ENCODE measurements at places on chromosomes 11 and 22.

GRCh38 chr11:37468344-37468743, 870.3 kb upstream of the RAG2 start:
- no peak for DNase-seq

GRCh38 chr11:116263019-116263418, 509.8 kb downstream of the BUD13 start:
- no peak for DNase-seq

- no peak for DNase-seq
These were observed 84.0 kb upstream of the AKIP1 start for GRCh38 chr11:8826901-8827560.

DNA sequence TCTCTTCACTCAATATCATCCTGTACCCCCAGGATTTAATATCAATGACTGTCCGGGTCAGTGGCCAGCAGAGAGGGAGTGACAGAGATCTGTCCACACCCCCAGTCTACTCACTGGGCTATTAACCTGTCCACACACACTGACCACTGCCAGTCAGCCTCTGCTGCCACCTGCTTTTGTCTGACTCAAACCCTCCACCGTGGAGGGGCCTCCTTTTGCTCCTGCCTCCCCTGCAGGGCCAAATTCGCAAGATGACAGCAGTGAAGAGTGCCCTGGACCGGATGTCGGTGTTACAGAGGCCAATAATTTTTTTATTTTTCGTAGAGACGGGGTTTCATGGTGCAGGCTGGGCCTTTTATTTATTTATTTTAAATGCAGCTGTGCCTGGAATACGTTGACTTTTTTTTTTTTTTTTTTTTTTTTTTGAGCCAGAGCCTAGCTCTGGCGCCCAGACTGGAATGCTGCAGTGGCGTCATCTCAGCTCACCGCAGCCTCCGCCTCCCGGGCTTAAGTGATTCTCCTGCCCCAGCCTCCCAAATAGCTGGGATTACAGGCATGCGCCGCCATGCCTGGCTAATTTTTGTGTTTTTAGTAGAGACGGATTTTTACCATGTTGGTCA, 5.1 kb downstream of the PDXP start:
- DNase-seq: no peak

DNA sequence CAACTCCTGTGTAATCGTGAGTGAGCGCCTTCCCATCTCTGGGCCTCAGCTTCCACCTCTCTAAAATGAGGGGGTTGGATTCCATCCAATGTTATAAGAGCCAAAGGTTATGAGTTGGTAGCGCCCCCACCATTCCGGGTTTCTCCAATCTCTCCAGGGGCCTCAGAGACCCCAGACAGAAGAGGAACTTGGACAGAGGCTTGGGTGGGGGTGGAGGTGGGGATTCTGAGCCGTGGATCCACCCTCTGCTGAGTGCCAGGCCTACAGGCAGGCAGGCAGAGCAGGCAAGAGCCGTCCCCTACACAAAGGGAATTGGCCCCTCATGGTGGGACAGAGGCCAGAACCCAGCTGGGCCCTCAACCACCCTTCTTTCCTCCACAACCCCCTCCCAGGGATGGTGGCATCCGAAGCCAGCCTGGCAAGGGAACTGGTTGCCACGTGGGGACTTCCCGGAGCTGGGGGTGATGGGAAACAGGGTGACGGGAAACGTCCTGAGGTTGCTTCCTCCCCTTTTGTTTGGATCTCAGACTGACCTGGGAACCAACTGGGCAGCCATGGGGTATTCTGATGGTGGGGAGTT, 31.8 kb downstream of the TXN2 start:
- no peak for DNase-seq

DNA sequence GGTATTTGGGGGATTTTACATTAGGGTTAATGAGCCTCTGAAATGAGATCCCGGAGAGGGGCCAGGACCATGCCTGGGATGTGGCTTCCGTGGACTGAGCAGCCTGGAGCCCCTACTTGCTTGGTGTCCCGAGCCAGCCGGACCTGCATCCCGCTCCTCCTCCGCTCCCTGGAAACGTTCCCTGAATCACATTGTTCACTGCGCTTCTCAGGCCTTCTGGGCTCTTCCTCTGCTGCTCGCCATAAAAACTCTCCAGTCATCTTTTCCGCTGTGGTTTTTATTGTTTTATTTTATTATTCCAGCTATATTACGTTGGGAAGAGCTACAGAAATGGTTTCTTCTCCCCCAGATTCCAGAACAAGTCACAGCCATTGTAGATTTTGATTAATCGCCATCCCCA, 13.3 kb upstream of the KCNQ1OT1 start:
- DNase-seq: no peak

GRCh38 chr11:65132988-65133700, 1.2 kb downstream of the SYVN1 start:
- peak; percentile 40 for DNase-seq

- no peak for DNase-seq
These were observed at the start of gene LRRC75B for GRCh38 chr22:24592851-24593558. Gene LRRC75B (minus strand): TSS chr22:24593073. CDS start chr22:24593039, 34 bp downstream.

GRCh38 chr22:30104501-30105156, 24.4 kb downstream of the HORMAD2 start:
- DNase-seq: no peak

DNA sequence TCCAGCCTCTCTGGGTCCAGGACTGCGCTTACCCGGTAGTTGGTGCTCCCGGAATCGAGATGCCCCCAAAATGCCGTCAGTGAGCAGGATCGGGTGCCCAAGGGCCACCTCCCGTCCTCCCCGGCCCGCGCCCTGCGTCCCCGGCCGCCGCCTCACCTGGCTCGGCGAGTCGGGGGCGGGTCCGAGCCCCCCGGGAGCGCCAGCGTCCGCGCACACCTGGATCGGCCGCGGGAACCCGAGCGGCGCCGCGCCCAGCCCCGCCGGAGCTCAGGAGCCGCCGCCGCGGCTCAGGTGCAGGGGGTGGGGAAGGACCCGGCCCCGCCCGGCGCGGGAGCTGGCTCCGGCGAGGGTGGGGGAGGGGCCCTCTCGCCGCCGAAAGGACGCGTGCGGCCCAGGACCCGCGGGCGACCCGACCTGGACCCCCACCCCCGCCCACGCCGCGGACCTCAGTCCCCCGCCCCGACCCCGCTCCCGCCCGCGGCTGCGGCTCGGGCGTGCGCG, at the start of gene SHANK2:
SHANK2 (minus strand) TSS at position 309 of the 501 bp plus-strand sequence. CDS start 105,251 bp downstream, outside the sequence.
- DNase-seq: no peak

DNA sequence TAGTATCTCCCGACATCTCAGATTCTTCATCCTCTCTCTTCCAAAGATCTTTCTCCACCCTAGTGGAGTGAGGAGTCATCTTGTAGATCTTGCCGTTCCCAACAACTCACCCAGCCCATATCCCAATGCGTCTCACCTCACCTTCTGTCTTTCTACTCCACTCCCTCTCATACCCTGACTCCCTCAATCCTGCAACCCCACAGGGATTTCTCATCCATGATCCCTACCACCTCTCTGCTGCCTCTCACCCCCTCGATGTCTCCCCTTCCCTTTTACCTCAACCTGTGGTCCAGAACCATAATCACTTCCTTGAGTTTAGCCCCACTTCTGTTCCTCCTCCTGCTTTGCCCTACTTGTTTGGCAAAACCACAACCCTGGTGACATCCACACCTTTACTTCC, 41.7 kb downstream of the OTOG start:
- no peak for DNase-seq

DNA sequence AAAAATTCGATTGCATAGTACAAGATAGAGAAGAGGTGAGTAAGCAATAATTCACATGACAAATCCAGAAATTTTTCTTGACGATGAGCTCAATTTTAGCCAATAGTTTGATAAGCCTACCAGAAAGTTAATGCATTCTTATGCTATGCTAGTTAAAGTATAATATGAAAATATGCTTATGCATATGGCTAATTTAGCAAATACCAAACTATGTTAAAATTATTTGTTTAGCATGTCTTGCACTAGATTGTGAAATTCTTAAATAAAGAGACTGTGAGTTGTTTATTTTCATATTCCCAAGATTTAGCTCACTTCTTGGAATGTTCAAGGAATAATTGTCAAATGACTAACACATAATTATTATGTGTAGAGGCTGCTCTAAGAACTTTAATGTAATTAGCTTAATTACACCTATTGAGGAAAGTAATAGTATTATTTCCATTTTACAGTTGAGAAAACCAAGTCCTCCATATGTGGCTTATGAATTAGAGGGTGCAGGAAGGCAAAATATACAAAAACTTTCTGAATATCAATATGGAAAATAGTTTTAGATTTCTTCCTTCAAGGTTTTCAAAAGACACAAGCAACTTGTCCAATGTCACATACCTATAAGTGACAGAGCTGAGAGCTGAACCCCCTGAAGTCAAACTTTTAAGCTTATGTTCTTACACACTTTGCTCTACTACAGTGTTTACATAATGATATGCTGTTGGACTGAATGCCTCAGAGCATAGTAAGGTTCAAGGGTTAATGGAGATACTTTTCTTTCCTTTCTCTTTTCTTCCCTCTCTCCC, 45.9 kb upstream of the ARHGAP20 start:
- DNase-seq: no peak

GRCh38 chr11:5242208-5242607, 7.4 kb downstream of the HBG1 start:
- DNase-seq: no peak

- DNase-seq: no peak
These were observed 101.9 kb downstream of the WT1 start for GRCh38 chr11:32333320-32333991.

GRCh38 chr11:118633979-118634378, 26.6 kb downstream of the PHLDB1 start:
- no peak for DNase-seq

GRCh38 chr11:47980088-47980906, at the start of gene PTPRJ:
Gene PTPRJ (plus strand): TSS chr11:47980559. CDS start chr11:47980913, 354 bp downstream.
- DNase-seq: peak; percentile 71

- DNase-seq: no peak
These were observed 714.7 kb upstream of the TENM4 start for GRCh38 chr11:80155412-80156017.

DNA sequence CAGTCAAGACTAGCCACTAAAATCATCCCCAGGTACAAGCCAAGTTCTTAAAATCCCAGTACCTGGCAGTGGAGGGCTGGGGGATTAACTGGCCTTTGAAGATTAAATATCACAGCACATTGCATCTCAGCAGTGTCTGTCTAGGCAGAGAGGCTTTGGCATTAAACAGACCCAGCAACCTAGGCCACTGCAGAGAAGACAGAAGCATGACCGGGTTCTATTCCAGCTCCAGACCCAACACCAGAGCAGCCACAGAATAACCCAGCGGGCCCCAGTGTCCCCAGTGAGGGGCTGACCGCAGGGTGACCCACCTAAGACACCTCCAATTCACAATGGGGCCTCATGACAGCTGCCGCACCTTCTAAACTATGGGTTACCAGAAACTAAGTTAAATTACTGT, 88.2 kb downstream of the SHANK2 start:
- no peak for DNase-seq

DNA sequence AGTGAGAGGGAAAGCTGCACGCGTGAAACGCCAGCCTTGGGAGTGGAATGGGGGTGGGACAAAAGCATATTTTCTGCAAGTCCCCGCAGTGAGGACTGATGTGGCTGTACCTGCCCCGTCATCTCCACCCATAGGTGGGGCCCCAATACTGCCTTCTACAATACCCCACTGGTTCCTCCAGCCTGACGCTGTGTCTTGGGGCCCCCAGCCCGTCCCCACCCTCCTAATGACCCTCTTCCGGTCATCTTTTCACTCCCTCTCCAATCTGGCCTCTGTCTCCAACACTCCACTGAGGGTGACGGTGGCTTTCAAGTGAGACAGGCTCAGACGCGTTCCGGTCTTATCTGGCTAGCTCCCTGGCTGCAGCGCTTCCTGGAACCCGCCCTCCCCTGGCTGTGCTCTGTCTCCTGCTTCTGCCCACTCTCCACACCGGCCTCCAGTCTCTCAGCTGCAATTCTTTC, 104.2 kb downstream of the MICAL3 start:
- DNase-seq: no peak

GRCh38 chr11:84420271-84420670, 1134.1 kb upstream of the CCDC90B start:
- no peak for DNase-seq

DNA sequence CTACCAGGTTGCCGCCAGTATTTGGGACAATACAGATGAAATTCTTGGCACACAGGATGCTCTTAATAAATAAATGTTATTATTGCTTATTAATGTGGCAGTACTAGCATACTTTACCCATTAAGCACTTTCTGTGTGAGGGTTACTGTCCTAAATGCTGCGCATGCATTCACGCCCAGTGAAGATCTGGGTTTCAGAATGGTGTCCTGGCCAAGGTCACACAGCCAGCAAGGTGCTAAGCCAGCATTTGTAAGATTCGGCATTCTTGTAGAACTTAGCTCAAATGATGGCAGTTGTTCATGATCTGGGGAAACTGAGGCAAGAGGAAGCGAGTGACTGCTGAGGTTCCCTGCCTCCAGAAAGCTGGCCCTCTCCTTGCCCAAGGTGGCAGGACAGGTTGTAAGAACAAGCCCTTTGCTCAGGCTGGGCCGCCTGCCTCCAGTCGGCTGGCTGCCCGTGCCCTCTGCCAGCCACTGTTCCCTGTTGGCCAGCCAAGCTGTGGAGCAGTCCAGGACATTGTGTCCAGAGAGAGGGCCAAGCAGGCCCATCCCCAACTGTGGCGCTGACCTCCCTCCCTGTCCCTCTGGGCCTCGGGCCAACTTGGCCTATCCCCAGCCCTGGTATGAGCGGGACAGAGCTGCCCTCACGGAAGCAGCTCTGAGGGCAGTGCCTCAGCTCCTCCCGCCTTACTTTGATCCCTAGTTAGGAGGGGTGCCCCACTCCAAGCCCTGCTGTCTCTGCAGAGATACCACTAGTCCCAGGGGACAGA, 28.8 kb downstream of the TOB2 start:
- DNase-seq: no peak

DNA sequence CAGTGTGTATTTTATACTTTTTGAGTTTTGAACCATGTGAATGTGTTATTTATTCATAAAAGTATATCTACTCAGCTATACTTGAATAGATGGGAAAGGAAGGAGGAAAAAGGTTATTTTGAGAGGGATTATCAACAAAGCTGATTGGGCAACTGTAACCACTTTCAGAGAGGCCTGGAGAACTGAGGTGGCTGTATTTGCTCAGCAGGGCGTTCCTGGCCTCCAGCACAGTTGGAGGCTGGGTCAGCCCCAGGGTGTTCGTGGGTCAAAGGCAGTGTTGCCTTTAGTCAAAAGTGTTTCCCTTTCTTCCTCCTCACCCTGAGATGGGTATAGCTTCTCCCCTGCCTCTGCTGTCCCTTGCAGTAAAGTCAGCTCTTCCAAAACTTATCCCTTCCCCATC, 26.7 kb downstream of the ASCC2 start:
- DNase-seq: no peak

- no peak for DNase-seq
These were observed 4.3 kb upstream of the TBC1D22A start for GRCh38 chr22:46758121-46758520.

DNA sequence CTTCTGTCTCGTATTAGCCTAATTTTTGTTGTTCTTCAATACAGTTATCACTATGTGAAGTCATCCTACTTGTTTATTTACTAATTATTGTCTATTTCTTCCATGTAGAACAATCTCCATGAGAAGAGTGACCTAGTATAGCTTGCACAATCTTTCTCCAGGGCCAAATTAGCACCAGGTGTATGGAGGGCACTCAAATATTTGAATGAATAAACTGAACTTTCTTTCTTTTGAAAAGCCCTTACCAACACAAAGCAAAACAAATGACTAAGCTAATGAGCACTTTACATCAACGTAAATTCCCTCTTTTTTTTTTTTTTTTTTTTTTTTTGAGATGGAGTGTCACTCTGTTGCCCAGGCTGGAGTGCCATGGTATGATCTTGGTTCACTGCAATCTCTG, 34.2 kb downstream of the ABTB2 start:
- DNase-seq: no peak

GRCh38 chr11:103633819-103634590, 402.4 kb upstream of the DDI1 start:
- DNase-seq: no peak

- DNase-seq: no peak
These were observed 3.7 kb upstream of the MUC5AC start for GRCh38 chr11:1153951-1154493.

GRCh38 chr11:66238786-66239413, 29.5 kb upstream of the RAB1B start:
- no peak for DNase-seq
